Posterior vena cava (tissue), 2 donors: ENCODE measurements at places on chromosomes 4 and X. TPM values are rescaled to one million over a fixed set of nuclear protein-coding genes. Genes with fewer than 3 reads are reported as not detected.

DNA sequence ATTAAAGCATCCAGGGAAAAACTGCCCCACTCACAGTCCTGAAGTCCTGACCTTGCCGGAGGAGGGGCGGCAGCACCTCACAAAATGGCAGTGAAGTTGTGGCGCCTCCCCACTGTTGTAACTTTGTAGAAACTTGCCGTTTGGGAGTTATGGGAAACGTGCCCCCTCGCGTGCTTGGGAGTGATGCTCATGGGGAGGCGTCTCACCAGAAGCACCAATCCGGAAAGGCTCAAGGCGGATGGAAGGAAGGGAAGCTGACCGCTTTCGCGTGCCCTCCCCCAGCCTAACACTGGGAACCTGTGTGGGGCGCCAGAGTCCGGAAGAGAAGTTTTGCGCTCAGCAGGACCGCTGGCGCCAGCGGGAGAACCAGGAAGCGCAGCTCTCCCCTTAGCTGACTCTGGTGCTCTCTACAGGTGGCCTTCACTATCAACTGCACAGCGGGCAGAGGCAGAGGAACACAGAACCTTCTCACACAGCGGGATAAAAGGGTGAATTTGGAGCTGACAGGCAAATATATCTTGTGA lies at the start of the genes CT45A10 and SAGE1:
Gene CT45A10 (minus strand): TSS at position 151 of the 524 bp plus-strand sequence. CDS start 8,100 bp downstream, outside the sequence.
Gene SAGE1 (plus strand): TSS at position 423 of the 524 bp plus-strand sequence. CDS start 2,527 bp downstream, outside the sequence.
- DNase-seq: peak; percentile 56

- DNase-seq: no peak
These were observed 916.0 kb downstream of the FSTL5 start for GRCh38 chr4:161247831-161248230.

Gene SULT1B1
- 2.2 TPM for total RNA-seq

GRCh38 chr4:55372259-55372658 lies 23.5 kb upstream of the TMEM165 start:
- no peak for DNase-seq

DNA sequence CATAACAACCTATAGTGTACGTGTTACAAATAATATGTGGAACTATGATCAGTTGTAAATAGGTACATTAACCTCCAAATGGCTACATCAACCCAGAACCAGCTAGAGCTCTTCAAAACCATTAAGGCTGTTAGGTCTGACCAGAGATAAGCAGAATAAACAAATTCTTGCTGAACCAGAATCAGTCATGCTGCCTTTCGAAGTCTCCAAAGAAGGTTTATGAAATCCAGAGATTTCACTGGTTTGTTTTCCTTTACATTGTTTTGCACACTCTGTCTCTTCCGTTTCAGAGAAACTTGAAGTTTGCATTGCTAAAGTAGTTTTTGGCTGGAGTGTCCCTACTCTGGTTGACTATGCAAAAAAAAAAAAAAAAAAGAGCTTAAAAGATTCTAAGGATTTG lies 177.3 kb upstream of the SLIT2 start:
- DNase-seq: no peak

Gene CDX4
- not detected for total RNA-seq

- DNase-seq: no peak
These were observed 38.1 kb upstream of the CXorf38 start for GRCh38 chrX:40685362-40685918.

DNA sequence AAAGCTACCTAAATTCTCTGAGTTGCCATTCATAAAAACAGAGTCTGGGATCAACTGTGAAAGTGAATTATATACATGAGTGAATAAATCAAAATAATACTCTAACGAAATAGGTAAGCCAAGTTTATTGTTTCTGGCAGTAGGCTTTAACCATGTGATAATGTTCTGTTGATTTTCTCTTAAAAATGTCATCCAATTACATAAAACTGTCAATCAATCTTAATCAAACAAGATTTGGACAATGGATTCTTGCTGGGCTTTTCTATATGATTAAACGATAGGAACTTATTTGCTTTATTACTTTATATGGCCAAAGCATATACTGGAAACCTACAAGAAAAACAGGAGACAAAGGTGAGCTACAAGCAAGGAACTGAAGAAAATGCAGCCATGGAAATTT lies 148.8 kb downstream of the INPP4B start:
- no peak for DNase-seq

Gene TIGD4
- total RNA-seq: 0.37 TPM

GRCh38 chrX:30971774-30972603 lies 82.9 kb upstream of the TAB3 start:
- no peak for DNase-seq

Gene STAP1
- not detected for total RNA-seq

DNA sequence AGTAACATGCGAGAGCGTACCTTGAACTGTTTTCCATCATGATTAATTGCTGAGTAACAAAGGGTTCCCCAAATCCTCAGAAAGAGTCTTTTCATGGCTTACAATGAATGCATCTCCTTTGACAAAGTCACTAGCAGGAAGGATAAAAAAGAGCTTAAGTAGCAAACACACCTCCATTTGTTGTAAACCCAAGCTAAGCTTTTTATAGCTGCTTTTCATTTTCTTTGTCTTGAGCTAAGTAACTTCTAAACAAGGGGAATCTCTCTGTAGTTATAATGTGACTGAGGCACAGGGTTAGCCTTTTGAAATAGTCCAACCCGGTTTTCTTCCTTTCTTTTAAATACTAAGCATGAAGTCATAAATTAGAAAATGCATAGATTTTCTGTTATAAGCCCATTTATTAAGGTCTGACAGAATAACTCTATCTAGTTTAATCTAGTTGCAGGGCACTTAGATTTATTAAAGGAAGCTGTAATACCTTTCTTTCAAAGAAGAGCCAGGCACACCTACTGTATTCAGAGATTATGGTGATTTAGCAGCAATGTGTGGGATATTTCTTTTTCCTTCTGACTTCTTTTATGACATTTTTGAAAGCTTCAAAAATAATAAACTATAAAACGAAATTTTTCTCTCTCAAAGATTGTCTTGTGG lies 226.9 kb upstream of the SMIM31 start:
- no peak for DNase-seq

Gene SPANXN4
- total RNA-seq: not detected

GRCh38 chrX:50814701-50815100 lies 707 bp upstream of the SHROOM4 start:
- no peak for DNase-seq

Gene CPE
- total RNA-seq: 334 TPM

- no peak for DNase-seq
These were observed 5.5 kb upstream of the STK26 start for GRCh38 chrX:132017431-132018185.

DNA sequence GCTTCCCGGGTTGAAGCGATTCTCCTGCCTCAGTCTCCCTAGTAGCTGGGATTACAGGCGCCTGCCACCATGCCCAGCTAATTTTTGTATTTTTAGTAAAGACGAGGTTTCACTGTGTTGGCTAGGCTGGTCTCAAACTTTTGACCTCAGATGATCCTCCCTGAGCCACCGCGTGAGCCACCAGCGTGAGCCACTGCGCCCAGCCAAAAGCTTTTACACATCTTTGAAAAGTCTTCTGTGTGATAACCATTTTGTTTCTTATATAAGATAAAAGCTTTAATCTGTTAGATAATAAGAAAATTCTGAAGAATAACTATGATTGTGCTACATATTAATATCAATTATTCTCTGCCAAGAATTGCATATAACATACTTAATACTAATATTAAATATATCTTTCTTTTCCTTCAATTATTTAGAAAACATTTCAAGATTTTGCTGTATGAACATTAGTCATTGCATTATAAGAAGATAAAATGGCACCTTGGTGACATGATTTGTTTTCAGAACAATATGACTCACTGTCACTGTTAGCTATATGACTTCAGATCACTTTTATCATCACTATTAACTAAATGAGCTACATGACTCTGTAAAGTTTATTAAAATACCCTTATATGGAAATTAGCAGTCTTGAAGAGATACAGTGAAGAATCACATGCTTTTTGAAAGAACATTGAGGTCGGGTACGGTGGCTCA lies 33.4 kb downstream of the RUFY3 start:
- no peak for DNase-seq

Gene WDR17
- total RNA-seq: 3.0 TPM

- DNase-seq: no peak
These were observed 12.0 kb downstream of the NEIL3 start for GRCh38 chr4:177321647-177322046.

DNA sequence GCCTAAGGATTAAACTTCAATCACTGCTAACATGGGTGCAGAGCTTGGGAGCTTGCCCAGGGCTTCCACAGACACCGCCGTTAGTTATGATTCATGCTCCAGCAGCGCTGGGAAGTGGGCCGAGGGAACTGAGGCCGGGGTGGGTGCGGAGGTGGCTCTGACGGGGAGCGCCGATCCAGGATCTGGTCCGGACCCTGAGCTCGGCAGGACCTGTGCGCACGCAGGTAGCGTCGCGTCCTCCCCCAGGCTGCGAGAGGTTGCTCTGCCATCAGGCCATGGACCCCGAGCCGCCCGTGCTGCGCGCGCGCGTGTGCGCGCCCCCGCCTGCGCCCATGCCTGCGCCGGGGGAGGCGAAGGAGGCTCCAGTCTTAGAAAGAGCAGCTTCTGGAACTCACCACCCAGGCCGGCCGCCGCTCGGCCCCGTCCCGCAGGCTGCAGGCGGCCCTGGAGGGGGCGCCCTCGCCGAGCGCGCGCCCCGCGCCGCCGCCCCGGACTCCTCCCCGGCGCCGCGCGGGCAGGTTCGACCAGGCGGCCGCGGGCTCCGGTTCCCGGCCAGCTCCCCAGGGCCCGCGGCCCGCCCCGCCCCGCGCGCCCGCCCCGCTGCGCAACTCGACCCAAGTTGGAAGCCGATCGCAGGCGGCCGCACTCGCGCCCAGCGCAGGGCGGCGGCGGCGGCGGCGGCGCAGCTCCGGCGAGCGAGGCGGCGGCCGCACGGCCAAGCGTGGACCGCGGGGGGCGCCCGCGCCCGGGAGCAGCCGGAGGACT lies 732 bp upstream of the ADRA2C start:
- no peak for DNase-seq

Gene ACOX3
- 36.8 TPM for total RNA-seq

GRCh38 chr4:121199742-121200561 lies 35.8 kb upstream of the TNIP3 start:
- DNase-seq: no peak
